ENCODE measurements at places on chromosomes 12 and 14.
A peak's percentile ranks its signal among the peaks of the same experiment; 100 is the strongest.

DNA sequence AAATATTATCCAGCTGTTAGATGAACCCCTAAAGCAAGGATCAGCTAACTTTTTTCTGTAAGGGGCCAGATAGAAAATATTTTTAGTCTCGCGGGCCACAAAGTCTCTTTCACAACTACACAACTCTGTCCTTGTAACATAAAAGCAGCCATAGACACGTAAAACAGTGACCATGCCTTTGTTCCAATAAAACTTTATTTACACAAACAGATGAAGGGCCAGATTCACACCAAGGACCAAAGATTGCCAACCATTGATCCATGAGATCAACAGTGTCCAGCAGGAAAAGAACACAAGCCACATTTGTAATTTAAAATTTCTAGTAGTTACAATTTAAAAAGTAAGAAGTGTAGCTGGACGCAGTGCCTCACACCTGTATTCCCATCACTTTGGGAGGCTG lies 109.7 kb downstream of the PHETA1 start:
- DNase-seq, result no peak

GRCh38 chr12:10722502-10722904 lies 620 bp downstream of the YBX3 start:
- DNase-seq, result peak; percentile 55

- peak; percentile 57 for DNase-seq
Observed at GRCh38 chr14:22994762-22995275, 12.5 kb upstream of the AJUBA start.

- no peak for DNase-seq
Observed at GRCh38 chr12:93954166-93955112, 193.9 kb upstream of the PLXNC1 start.

- DNase-seq, result no peak
Observed at GRCh38 chr14:24377126-24377525, 9.1 kb downstream of the NFATC4 start.

DNA sequence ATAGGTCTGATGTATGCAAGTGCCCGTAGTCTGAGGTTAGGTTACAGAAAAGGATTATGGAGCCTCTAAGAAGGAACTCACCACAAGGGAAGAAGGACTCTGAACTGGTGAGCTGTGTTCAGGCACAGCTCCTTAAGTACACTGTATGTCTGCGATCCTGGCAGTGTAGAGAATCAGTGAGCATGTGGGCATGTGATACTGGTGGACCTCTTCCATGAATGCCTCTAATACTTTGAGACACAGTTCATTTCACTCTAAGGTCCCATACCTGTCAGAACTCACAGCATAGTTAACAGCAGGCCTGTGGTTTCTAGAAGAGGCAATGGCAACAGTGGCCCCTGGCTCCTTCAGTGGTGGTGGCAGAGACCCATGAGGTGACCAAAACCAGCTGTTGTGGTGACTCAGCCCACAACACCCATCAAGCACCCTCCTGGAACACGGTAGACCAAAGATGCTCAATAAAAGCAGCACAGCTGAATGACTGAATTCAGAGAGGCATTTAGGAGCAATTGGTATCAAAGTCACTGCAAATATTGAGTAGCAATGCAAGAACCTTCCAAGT lies 6.9 kb upstream of the OR6J1 start:
- no peak for DNase-seq
